HuH-7 (cell line): ENCODE measurements at places on chromosomes 13 and 19.

DNA sequence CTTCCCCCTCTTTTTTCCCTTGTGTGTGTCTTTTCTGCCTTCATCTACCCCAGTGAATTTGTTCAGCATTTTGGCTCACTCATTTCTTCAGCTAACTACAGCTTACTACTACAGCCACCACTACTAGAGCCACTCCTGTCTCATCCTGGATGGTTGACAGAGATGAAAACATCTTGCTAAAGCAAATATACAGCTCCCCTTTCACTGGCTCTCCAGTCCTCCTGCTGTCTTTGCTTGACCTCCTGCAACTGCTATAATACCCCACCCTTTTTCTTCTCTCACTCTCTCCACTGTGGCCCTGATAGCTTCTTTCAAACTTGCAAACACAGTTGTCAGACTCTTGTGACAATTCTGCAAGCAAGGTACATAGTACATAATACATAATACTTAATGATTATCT is 523.6 kb downstream of the DCT start:
- DNase-seq = no peak

DNA sequence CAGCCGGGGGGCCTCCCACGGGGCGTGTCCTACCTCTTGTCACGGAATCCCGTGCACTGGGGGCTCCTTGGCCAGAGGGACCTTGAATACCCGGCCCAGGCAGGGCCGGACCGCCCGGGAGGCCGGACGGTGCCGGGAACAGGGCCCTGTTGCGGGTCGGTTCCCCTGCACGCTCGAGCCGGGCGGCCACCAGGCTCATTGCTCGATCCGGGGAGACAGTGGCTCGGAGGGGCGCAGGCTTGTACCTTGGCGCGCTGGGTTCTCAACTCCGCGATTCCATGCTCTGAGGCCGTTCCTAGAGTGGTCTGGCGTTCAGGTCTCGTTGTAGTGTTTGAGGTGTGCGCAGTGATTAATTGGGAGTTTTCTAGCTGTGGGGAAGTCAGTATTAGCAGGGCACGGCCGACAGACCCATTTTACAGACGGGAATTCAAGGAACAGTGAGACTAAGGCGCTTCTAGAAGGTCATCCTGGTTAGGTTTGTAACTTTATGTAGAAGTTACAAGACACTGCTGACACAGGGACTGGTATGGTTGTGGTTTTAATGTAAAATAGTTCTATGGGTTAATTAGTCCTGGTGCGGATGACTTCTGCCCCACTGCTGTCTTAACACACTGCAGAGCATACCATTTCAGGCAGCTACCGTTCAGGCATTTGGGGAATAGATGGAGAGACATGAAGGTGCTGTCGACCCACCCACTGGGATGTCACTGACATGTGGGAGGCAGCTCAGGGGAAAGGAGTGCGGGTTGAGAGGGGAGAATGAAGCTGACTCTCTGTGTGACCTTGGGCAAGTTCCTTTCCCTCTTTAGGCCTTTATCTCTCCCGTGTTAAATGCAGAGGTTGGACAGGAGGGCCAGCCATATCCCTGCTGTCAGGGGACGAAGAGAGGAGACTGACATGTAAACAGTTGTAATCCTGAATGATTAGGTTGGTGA is 592 bp downstream of the CLPTM1 start:
- no peak for DNase-seq

DNA sequence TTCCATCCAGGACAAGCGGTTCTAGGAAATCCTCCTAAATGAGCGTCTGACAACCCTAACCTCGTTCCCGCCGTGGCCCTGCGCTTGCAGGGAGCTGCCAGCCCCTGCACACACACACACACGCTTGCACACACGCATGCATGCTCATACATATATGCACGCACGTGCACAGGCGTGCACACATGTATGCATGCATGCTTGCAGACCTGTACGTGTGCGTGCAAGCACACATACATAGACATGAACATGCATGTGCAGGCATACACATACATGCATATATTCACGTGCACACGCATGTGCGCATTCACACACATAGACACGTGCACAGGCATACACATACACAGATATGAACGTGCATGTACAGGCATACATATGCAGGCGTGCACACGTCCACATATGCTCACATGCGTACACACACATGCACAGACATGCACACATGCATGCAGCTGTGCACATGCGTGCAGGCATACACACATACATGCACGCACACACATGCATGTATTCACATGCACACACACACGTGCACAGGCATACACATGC is 35.6 kb downstream of the SMIM24 start:
- DNase-seq = no peak

GRCh38 chr13:44191504-44192171 is 182.0 kb upstream of the SERP2 start:
- DNase-seq = peak; percentile 37

DNA sequence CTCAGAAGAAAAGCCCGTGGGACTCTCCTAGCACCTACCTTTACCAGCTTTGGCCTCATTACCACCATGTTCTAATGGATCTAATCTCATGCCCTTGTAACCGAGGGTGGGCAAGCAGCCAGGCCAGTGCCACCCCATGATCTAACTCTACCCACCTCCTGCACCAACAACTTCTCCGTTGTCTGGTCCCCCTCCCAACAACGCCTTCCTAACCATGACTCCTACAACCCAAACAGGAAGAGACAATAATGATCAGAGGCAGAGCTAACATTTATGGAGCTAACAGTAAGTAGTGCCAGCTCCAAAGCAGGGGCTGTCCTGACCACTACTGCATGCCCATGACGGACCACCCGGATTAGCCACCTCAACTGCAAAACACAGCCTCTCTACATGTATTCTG is 3.5 kb downstream of the USP12 start:
- DNase-seq = no peak

GRCh38 chr13:80168089-80168850 is 172.7 kb downstream of the SPRY2 start:
- no peak for DNase-seq

DNA sequence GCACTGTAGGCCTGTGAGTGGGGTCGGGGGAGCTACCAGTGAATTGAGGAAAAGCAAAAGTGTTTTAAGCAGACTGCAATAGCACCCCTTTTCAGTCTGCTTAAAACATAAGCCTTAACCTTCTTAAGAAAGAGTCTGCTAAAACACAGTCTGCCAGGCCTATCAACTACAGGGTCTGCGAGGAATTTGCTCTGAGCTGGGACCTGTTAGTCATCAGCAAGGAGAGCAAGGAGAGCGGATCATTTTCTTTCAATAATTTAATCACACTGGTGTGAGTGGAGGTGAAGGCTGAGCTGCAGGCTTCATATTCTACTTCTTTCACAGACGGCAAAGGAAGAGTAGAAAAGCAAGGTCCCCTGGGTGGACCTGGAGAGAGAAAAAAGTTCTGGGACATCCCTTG is 342.7 kb downstream of the ENOX1 start:
- no peak for DNase-seq

GRCh38 chr19:10812196-10812595 is 23.8 kb downstream of the TMED1 start:
- no peak for DNase-seq

- DNase-seq = no peak
Measured at GRCh38 chr13:84609716-84610115, 727.4 kb upstream of the SLITRK1 start.

DNA sequence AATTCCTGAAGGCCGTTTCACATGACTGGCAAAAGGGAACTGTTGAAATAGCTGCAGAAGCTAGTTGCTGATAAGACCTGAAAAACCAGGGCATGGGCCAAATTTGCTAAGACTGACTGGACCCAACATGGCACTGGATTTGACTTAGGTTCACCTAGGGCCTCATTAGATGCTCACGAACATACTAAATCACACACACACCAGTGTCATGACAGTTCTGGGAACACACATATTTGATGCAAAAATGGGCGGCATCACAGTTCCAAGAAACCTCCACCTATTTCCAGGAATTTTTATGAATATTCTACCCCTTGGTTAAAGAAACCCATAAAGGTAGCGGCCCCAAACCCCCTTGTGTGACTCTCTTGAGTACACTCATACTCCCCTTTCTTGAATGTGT is 99.6 kb upstream of the OBI1 start:
- DNase-seq = no peak

GRCh38 chr13:45179428-45179827 is 21.4 kb downstream of the KCTD4 start:
- DNase-seq = peak; percentile 31

DNA sequence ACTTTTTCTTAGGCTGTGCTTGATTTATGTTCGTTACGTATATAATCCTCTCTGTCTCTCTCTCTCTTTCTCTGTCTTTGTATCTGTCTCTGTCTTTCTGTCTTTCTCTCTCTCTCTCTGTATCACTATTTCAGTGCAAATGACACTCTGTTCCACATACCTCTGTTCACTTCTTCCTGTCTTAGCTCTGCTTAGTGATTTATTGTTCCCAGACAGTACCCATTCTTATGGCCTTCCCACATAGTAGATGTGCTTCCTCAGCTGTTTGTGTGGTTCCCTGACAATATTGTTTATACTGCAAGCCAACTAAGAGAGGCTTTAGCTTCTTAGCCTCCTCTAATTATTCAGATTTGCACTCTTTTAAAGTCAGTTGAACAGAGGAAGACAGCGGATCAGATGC is 1244.2 kb downstream of the DIAPH3 start:
- no peak for DNase-seq

GRCh38 chr13:28684257-28684656 is 25.3 kb downstream of the POMP start:
- DNase-seq = no peak

GRCh38 chr13:48686636-48687210 is 33.0 kb downstream of the CYSLTR2 start:
- no peak for DNase-seq

- DNase-seq = no peak
Measured at GRCh38 chr19:40981591-40981990, 9.5 kb upstream of the CYP2B6 start.

- no peak for DNase-seq
Measured at GRCh38 chr19:48665786-48666185, 7.0 kb downstream of the NTN5 start.

DNA sequence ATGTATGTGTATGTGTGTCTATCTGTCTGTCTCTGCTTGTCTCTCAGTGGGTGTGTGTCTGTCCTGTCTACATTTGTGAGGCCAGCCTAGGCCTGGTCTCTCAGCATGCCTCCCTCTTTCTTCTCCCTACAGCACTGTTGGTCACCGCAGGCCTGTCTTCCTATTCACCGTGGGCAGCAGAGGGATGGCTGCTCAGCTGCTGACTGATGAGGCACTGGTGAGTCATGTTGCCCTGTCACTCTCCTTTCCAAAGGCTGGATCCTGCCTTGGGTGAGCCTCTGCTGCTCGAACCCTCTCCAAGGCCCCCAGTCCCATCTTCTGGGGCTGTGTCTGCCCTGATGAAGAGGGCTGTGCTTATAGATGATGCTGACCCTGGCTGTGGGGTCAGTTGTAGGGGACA is 6.3 kb downstream of the ZNF71 start:
- no peak for DNase-seq

DNA sequence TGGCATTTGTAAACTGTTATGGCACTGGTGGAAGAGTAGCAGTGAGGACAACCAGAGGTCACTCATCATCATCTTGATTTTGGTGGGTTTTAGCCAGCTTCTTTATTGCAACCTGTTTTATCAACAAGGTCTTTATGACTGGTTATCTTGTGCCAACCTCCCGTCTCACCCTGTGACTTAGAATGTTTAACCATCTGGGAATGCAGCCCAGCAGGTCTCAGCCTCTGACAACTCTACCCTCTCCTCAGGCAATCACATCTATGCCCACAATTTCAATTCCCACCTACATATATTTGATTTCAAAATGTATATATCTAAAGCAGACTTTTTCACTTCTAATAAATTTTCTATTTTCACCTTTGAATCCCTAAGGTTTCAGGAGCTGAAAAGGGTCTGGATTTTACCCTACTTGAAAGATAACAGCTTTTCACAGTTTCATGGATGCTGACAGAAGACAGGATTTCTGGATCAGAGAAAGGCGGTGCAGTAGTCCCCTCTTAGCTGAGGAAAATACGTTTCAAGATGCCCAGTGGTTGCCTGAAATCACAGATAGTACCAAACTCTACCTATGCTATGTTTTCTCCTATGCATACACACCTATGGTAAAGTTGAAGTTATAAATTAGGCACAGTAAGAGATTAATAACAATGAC is 1171.8 kb downstream of the DIAPH3 start:
- no peak for DNase-seq

- no peak for DNase-seq
Measured at GRCh38 chr19:45358213-45358792, 12.1 kb downstream of the ERCC2 start.

DNA sequence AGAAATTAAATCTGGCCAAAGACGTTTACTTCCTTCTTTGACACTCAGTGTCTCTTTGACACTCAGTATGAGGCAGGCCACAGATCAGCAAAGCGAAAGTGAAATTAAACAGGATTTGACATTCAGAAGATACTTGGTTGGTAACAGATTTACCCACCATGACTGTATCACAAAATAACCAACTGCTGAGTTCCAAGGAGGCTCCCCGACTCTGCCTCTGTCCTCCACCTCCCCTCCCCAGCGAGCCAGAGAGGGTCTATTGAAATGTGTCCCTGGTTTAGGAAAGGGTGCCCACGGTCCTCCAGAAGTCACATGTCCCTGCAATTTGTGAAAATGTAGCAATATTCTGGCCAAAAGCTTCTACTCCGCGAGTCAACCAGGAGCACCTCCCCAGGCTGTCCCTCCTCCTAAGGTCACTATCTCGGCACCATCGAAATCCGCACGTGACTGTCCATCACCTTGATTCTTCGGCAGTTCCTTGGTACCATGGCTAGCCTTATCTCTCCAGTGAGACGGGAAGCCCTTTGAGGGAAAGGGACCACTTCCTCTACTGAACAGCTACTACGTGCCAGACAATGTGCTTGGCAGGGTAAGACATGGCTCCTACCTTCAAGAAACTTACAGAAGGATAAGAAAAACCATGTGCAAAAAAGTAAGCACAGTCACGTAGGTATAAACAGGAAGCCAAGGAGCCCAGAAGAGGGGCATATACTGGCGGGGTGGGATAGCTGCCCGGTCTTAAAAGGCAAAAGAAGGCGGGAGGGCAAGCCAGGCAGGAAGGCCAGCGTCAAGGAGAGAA is 1.5 kb downstream of the N4BP2L1 start:
- no peak for DNase-seq

GRCh38 chr19:19329126-19329525 is 8.5 kb downstream of the MAU2 start:
- DNase-seq = no peak
